GM23248 (cell line): ENCODE measurements at places on chromosomes 1 and 21.

DNA sequence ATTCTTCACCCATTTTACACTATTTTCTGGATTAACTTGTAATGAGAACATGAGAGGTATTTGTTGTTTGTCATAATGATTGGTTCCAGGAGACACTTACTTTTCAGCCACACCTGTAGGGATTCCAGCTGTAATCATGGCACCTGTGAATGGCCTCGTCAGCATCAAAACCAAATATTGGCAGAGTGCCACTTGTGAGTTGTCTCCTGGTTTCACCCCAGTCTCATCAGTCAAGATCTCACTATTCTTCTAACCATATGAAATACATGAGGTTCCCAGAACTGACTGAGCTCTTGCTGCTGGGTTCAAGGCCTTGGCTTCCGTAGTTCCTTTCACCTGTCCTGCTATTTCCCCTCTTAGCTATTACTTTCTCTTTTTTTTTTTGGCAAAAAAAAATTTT, 246.6 kb upstream of the ADGRL2 start:
- no peak overlapping the region for H3K4me3 ChIP-seq
- DNase-seq, result no peak
- no peaks in the 10 kb centered on the region for H3K4me1 ChIP-seq
- H3K27ac ChIP-seq, result no peak overlapping the region
- no peaks in the 10 kb centered on the region for H3K27me3 ChIP-seq

GRCh38 chr1:3879099-3879498, 21.0 kb downstream of the C1orf174 start:
- H3K4me3 ChIP-seq, result no peak overlapping the region
- H3K4me1 ChIP-seq, result no peaks in the 10 kb centered on the region

- DNase-seq, result no peak
- peaks cover 46% of the 10 kb centered on the region for H3K4me1 ChIP-seq
- H3K27me3 ChIP-seq, result no peaks in the 10 kb centered on the region
- H3K27ac ChIP-seq, result no peak overlapping the region
- no peaks in the 10 kb centered on the region for H3K36me3 ChIP-seq
- no peak overlapping the region for H3K4me3 ChIP-seq
Observed at GRCh38 chr1:197778366-197778945, 3.2 kb upstream of the DENND1B start.

- H3K27me3 ChIP-seq, result no peaks in the 10 kb centered on the region; the same call in 1 of the 2 replicates
- H3K27ac ChIP-seq, result no peak overlapping the region
- no peak overlapping the region for H3K4me3 ChIP-seq
- no peaks in the 10 kb centered on the region for H3K36me3 ChIP-seq
Observed at GRCh38 chr1:169765580-169766331, 29.0 kb downstream of the METTL18 start.

DNA sequence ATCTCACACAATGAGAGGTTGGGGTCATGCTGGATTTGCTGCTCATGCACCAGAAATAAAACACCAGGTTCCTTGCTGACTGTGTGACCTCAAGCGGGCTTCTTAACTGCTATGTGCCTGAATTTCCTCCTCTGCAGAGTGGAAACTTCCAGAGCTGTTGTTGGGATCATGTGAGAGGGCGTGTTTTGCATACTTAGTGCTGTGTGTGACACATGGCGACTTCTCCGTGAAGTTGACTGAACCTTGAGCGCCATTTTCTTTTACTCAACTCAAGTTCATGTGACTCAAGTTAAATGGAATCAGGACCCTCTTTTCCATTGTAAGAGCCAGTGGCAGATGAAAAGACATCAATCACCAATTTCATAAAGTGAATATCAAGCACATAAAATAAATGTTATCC, 224.0 kb downstream of the KIF26B start:
- peaks cover 7% of the 10 kb centered on the region for H3K4me1 ChIP-seq
- H3K27me3 ChIP-seq, result no peaks in the 10 kb centered on the region
- no peak overlapping the region for H3K27ac ChIP-seq
- H3K36me3 ChIP-seq, result no peaks in the 10 kb centered on the region
- no peak overlapping the region for H3K4me3 ChIP-seq
